CD8-positive, alpha-beta T cell (primary cell): ENCODE measurements at places on chromosomes 2 and 18.

DNA sequence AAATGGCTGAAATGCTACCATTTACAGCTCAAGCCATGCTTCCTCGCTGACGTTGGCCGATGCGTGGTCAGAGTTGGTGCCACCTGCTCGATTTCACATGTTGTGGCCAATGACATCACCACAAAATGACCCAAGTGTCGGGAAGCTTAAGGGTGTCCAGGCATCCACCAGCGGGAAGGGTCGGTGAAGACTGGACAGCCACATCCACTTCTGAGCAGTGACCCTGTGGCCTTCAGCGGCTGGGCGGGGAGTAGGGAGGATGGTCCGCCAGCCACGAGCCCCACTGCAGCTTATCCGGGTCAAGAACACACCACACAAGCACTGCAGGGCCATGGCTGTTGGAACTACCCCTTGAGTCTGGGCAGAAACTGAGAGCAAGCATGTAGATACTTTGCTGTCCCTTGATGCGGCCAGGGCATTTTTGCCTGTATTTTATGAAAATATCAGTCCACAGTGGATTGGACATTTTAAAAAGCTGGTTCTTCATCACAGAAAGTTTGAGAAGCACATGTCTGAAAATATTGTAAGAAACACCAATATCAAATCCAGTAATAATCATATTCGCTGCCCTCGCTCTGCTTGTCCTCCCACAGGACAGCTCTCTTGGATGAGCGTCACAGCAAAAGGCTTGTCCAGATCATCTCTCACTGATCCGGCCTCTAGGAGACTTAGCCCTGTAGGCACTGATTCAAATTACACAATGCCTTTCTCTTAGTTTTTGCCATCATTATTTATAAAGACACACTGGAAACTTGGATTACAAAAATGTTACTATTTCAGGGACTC is 174.0 kb downstream of the TWIST2 start:
- DNase-seq, result no peak

DNA sequence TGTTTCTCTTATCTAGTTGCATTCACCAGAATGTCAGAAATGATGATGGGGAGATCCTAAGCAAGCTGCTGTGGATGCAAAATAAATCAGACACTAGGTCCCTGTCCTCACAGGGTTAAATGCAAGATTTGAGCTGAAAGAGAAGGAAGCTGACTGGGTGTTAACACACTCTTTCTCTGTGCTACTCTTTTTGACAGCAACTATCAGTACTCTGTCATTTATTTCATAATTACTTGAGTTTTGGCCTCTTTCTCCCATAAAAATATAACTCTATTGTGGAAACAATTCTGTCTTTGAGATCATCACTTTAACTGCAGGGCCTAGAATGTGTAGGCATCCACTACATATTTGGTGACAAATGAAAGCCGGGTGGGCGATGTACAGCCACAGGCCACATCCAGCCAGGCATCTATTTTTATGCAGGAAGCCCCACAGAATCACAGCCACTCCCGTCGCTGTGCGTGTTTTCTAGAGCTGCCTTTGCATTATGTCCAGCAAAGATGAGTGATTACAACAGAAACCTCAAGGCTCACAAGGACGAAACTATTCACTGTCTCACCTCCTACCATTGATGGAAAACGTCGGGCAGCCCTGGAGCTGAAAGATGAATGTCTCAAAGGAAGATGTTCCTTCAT is 849.0 kb downstream of the RNF144A start:
- DNase-seq, result no peak

GRCh38 chr2:195759877-195760276 is 102.9 kb downstream of the SLC39A10 start:
- DNase-seq, result no peak

DNA sequence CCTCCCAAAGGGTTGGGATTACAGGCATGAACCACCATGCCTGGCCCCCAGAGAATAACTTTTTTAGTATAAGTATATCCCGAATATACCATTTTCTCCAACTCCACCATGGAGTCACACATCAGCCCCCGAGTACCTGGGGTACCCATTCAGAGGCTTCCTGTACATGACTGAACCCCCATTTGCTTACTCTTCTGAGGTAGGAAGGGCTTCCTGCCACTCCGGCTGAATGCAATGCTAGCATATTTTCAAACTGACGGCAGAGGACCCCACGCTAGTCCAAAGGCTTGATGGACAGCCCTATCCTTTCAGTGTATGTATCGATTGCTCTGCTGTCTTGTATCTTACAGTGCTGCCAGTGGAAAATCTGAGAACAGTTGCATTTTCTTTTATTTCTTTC is 220.6 kb upstream of the SH3BP4 start:
- no peak for DNase-seq

DNA sequence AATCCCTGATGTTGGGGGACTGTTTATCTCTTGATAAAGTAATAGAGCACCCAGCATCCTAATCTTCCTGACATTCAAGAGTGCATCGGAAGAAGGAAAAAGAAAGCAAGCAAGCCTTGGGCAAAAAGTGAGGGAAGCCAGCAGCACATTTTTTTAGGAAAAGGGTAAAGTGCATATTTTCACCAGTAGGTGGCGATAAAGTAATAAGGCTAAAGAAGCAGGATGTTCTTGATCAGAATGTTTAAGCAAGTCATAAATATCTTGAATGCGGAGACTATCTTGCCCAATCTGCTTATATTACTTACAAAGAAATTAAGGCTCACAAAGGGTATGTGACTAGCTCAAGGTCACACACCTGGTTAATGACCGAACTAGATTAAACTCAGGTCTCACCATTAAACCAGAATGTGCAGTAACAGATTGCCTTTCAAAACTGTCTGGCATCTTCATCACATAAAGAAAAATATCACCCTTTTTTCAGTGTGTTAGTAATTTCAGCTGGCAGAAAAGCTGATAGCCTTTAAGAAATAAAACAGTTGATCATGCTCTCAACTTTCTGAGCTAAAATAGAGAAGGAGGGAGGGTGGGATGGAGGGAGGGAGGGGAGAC is 83.8 kb downstream of the VIT start:
- DNase-seq, result peak; percentile 67

DNA sequence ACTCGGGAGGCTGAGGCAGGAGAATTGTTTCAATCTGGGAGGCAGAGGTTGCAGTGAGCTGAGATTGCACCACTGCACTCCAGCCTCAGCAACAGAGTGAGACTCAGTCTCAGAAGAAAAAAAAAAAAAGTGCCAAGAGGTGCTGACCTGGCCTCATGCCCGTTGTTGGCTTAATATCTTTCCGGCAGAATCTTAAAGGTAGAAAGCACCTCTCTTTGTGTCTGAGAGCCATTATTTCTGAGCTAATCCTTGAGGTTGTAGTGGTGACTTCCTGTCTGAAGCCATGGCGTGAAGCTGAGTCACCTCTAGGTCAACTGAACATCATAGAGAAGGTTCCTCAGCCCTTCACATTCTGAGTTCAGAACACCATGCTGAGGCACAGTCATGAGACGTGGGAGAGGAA is 60.4 kb downstream of the WDSUB1 start:
- DNase-seq, result peak; percentile 32

- DNase-seq, result no peak
Observed at GRCh38 chr2:174551697-174552096, 45.9 kb downstream of the WIPF1 start.

- DNase-seq, result no peak
Observed at GRCh38 chr2:127188797-127189196, 31.3 kb downstream of the CYP27C1 start.
